ENCODE measurements at places on chromosomes 3 and 15.
A peak's percentile ranks its signal among the peaks of the same experiment; 100 is the strongest.

- no peak for DNase-seq
Measured at GRCh38 chr3:124621498-124621897, 108.8 kb upstream of the UMPS start.

- DNase-seq = no peak
Measured at GRCh38 chr3:155241579-155241978, 51.9 kb downstream of the STRIT1 start.

- peak; percentile 59 for DNase-seq
Measured at GRCh38 chr15:53197426-53197839, 407.3 kb upstream of the ONECUT1 start.

- DNase-seq = no peak
Measured at GRCh38 chr15:79290642-79291275, 8.2 kb downstream of the ANKRD34C start.

DNA sequence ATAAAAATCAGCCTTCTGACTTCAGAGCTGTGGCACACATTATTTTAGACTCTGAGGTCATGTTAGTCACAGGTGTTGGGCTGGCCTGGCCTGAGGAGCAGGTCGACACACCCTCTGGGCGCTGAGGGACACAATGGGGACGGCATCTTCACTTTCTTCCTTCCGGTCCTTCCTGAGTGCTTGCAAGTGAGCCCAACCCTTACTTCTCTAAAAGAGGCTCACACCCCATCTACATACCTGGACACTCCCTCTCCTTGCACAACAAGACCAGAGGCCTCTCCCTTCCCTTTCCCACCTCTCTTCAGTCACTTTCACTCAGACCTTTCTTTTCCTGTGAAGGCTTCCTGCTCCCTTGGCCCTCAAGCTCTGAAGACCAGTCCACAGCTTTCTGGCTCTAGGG is 85.4 kb downstream of the XXYLT1 start:
- DNase-seq = no peak

- DNase-seq = no peak
Measured at GRCh38 chr15:34652726-34653033, 69.2 kb upstream of the GOLGA8B start.
